ENCODE measurements at places on chromosomes 3 and 15.

DNA sequence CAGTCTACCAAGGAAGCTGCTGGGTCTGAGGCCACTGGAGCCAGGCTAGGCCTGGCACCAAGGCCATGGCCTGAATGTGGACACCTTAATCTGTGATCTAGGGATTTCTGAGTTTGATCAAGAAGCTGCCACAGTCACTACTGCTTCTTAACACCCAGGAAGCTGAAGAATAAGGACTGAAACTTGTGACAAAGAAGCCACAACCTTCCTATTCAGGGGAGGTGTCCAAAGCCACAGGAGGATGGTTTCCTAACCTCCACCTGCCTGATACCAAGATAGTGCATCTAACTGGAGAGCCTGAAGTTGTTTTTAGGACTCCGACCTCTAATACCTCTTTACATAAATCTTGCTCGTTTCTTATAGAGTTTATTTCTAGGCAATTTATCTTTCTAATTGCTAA, 5.5 kb upstream of the ANO10 start:
- DNase-seq = no peak

GRCh38 chr15:86555939-86556338, 476.3 kb downstream of the AGBL1 start:
- no peak for DNase-seq

- DNase-seq = no peak
Observed at GRCh38 chr3:21390136-21390535, 360.9 kb downstream of the ZNF385D start.

- no peak for DNase-seq
Observed at GRCh38 chr15:56371495-56372147, 6.4 kb downstream of the TEX9 start.

DNA sequence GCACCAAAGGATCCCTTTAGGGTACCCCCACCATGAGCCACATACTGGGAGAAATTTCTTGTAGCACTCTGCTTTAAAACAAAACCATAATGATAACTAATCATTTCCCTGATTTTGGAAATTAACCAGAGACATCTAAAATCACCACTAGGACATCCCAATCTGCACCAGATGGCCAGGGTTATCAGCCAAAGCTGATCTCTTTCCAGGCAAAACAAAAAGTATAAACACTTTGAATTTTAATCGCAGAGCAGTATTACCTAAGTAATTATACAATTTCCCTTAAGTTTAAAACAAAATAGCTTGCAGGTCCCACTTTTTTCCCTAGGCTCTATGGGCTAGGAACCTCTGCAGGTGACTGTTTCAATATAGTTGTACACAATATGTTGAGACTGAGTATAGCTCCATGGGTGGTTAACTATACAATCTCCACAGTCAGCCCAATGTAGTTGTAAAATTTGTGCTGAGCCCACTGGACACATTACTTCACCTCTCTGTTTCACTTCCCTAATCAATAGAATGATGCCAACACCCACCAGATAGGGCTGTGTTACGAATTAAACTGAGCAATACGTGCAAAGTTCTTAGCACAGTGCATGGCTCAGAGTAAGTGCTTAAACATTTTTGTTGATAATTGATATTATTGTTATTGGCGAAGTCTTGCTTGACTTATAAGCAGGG, 629 bp upstream of the NOX5 start:
- DNase-seq = no peak

- DNase-seq = no peak
Observed at GRCh38 chr15:23758891-23759290, 71.8 kb upstream of the NDN start.

- no peak for DNase-seq
Observed at GRCh38 chr3:74531491-74531890, 83.0 kb downstream of the CNTN3 start.

GRCh38 chr15:34613301-34613700, 29.9 kb upstream of the GOLGA8B start:
- no peak for DNase-seq

DNA sequence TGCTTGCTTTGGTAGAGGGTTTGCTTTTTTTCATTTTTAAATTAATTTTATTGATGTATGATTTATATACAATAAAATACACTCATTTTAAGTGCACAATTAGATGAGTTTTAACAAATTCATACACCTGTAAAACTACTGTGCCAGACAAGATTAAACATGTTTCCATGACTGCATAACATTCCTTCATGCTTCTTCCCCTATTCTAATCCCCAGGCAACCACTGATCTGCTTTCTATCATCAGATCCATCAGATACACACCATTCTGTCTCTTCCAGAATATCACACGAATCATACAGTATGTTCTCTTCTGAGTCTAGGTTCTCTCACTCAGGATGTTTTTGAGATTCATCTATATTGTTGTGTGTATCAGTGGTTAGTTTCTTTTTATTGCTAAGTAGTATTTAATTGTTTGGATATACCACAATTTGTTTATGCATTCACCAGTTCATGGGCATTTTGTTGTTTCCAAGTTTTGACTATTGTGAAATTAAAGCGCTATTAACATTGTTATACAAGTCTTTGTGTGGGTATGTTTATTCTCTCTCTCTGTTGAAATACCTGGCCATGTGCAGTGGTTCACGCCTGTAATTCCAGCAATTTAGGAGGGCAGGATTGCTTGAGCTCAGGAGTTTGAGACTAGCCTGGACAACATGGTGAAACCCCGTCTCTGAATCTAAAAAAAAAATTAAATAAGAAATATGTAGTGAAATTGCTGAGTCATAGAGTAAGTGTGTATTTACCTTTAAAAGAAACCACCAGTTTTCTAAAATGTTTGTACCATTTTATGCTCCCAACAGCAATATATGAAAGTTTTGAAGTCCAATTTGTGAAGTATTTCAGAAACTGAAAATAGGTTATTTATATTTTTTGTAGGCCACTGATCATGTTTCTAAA, 7.0 kb upstream of the TFG start:
- DNase-seq = no peak

DNA sequence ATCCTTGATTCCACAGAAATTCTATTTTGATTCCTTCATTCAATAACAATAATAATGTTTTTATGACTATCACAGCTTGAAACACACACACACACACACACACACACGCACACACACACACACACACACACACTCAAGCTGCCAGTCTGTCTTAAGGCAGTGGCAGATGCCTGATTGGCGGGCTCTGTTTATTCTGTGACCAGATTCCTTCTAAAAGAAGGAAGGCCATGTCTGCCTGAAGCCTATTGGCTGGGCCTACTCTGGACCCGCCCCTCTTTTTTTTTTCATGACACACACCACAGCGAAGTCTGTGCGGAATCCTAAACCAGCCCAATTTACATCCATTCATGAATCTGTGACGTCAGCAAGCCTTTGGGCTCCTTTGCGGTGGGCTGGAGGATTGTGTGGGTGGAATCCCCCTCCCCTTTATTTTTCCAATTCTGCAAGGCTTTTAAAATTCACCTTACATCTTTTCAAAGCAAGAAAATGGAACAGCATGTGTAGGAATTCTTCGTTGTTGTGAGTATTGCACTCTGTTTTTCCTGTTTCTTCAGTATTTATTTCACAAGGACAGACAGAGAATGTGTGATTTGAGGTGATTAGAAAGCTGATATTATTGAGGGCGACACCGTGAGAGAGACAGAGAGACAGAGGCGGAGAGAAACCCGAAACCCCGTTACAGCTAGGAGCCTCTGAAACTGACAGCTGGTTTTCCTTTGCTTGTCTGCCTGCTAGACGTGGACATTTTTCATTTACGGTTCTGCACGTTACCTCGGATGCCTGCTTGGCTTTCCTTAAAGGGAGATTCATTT, at the start of gene MAP3K13:
Gene MAP3K13, plus strand, starts transcription at position 287 of the 812 bp plus-strand sequence. CDS start 65,446 bp downstream, outside the sequence.
- peak; percentile 6 for DNase-seq

DNA sequence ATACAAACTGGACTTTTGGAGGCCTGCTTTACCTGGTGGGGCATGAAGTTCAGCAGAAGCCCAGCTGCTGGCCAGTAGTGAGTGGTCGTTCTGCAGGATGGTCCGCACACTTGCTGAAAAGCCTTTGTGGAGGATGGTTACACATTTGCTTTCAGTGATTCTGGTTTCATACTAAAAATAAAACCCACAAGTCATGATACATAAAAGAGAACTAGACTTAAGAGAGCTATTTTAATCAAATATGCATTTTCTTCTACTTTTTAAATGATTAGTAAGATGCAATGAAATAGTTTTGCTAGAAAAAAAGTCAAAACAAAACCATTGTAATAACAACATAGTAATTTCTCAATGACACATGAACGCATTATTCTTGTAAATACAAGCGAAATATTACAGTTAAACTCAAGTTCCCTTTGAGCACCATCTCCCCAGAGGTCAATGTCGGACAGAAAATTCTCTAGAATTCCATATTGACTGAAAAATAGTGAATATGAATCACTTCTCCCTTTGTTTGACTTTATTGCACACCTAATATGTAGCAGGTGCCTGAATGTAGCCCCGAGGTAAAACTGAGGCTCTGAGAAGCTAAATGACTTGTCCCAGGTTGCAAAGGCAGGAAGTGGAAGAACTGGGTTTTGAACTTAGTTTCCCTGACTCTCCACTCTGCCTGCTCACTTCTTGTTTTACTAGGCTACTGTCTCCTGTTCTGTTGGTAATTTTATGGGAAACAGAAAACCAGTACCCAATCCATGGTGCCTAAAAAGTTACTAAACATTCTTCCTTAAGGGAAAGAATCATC, 8.3 kb downstream of the IL5RA start:
- DNase-seq = no peak

DNA sequence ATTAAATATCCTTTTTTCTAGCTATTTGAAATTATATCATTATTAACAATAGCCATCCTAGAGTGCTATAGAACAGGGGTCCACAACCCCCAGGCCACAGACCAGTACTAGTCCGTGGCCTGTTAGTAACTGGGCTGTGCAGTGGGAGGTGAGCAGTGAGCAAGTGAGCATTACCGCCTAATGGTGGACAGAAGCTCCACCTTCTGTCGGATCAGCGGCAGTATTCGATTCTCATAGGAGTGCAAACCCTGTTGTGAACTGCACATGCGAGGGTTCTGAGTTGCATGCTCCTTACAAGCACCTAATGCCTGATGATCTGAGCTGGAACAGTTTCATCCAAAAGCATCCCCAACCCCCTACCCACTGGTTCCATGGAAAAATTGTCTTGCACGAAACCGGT, 11.7 kb downstream of the CLDN16 start:
- no peak for DNase-seq

- no peak for DNase-seq
Observed at GRCh38 chr3:120749843-120750242, 7.3 kb downstream of the GTF2E1 start.

DNA sequence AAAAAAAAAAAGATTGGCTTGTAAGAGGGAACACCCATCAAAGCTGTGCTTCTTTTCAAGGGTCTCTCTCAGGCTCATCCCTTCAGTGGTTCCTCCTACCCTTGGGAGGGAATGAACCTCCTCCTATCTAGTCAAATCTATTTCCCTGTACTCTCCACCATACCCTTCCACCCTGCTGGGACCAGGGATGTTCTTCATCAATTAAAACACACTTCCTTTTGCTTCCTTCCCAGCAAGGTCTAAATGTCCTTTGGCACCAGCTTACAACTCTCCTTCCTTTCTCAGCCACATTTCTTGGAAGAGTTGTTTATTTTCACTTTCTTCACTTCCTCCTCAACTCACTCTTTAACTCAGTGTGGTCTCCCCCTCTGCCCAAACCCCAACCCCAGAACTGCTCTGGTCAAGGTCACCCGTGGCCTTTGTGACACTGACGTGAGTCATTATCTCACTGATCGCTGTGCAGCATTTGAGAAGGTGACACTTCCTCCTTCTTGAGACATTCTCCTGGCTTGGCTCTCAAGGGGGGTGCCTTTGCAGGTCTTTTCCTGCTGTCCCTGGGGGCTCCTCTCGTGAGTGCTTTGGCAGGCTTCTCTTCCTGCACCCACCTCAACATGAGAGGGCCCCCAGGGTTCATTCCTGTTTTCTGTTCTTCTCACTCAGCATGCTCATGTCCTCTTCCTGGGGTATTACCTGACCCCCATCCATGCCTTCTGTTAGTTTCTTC, 210.5 kb upstream of the TLE3 start:
- DNase-seq = no peak

- no peak for DNase-seq
Observed at GRCh38 chr3:110887176-110887575, 184.4 kb upstream of the NECTIN3 start.

DNA sequence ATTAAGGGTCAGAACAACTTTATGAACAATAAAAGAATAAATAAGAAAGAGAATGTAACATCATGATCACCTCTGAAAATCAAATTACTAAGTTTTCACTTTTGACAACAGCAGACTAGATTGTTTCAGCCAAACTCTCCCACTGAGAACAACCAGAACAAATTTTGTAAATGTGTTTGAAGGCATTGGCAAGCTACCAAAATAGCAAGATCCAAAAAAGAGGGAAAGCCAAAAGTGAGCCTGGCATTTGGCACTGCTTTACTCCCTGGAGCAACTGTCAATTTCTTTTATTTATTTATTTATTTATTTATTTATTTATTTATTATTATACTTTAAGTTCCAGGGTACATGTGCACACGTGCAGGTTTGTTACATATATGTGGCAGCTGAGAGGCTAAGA, 67.2 kb downstream of the CFAP44 start:
- DNase-seq = no peak

DNA sequence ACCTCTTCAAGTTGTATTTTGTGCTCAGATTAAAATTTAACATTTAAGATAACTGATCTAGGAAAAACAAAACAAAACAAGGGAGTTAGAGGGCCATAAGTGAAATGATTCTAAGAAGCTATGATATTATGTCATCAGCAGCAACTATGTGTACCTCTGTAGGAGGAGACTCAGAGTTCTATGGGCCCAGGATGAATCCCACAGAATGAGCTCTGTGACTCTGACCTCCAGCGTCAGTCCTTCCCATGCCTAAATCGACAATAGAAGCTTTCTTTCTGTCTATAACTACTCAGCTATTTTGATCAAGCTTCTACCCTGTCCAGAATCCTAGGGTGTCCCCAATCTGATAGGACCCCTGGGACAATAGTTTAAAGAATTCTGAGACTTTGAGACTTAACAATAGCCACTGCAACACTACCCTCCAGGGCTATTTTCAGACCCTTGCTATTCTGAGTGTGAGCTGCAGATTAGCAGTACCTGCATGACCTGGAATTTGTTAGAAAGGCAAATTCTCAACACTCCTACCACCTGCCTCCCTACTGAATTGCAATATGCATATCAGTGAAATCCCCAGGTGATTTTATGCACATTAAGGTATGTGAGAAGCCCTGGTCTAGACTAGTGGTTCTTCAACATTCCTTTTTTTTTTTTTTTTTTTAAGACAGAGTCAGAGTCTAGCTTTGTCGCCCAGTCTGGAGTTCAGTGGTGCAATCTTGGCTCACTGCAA, 66.7 kb downstream of the ARHGAP31 start:
- DNase-seq = no peak
